ENCODE measurements at places on chromosomes 2 and 18. TPM values are rescaled to one million over a fixed set of nuclear protein-coding genes. Genes with fewer than 3 reads are reported as not detected.

DNA sequence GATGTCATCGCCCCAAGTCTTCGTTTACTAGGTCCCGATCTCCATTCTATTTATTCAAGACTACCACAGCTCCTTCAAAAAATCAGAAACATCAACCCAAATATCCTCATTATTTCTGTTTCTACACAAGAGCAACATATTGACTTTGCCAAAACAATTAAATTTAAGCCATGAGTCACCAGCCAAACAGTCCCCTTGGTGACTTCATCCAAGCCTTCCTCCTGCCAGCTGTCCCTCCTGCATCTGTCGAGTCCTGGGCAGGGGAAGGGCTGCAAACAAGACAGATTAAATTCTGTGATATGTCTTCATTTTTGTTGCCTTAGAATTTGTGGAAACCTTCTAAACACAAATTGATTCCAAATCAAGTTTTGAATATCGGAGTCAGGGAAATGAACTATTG, 110.3 kb downstream of the SP3 start:
- DNase-seq: no peak

GRCh38 chr18:78996741-78997490, 17.3 kb downstream of the SALL3 start:
- DNase-seq: no peak

DNA sequence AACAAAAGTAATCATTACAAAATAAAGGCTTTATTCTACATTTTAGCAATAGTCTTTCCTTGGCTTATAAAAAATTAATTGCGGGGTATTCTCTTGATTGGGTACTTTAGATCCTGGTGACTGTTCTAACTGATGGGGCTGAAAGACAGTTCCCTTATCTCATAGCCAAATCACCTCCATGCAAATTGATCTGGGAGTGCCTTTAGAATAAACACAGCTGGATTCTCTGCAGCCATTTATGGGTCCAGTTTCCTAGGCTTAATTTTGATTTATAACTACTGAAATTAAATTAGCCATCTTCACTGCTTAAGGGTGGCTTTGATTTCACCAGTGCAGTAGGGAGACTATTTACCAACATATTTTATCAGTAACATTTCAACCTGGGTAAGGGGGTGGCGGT, 337.1 kb downstream of the NRXN1 start:
- DNase-seq: no peak

- no peak for DNase-seq
Observed at GRCh38 chr18:49214058-49214457, 246.4 kb downstream of the DYM start.

GRCh38 chr18:23341383-23341782, 111.7 kb upstream of the RIOK3 start:
- DNase-seq: no peak

GRCh38 chr2:6446938-6447608, 418.6 kb downstream of the CMPK2 start:
- DNase-seq: no peak

DNA sequence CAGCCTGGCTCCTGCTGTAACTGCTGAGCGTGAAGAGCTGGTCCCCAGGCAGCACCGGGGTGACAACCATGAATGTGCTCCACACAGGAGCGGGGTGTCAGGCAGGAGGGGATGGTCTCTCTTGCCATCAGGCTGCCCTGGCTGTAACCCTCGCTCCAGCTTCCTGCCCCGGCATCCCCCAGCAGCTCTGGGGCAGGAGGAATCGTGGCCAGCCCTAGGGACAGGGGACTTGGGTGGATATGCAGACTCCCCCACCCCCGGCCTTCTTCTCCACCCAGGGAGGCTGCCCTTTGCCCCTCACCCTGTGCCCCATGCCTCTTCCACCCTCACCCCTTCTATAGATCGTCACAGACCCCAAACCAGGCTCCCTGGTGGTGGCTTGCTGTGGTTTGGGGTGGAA, 69.4 kb upstream of the SMAD7 start:
- no peak for DNase-seq

DNA sequence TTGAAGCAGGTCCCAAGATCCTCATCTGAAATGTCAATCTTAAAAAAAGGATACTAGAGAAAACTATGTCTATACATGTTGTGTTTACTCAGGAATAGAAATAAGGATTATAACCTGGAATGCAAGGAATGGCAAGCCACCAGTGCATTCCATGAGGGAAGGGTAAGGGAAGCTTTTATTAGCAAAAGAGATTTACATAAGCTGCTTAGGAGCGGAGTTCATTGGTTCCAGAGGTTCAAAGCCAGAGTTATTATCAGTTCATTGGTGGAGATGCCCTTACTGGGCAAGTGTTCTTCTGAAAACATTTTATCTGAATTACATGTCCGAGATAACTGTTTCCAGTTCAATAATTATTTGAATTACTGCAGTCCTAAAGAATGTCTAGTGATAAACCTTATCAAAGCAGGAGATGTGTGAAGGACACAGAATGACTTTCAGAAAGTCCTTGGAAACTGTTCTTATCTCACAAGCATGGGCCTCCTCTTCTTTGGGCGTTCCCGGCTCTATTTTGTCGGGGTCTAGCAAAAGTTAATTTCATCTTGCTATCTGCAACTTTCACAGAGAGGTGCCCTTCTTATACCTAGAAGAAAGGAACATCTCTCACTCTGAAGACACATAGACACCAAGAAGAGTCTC, 23.5 kb downstream of the COMMD1 start:
- DNase-seq: no peak

DNA sequence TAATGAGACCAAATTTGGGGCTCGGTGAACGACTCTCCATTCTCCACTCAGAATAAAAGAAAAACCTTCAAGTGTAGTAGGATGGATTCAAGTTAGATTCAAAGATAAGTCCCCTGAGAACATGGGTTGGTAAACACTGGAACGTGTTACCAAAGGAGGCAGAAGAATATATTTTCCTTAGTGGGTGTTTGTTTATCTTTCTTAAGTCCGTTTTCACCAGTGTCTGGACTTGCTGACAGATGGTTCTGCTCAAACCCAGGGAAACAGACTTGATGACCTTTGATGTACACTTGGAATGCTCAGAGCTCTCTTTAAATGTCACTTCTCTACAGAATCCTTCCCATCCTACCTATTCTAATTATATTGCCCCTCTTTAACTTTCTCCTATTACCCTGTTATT, 310.3 kb upstream of the ZNF521 start:
- DNase-seq: no peak

- peak; percentile 67 for DNase-seq
Observed at GRCh38 chr2:85813982-85814801, 60.4 kb downstream of the ATOH8 start.

- DNase-seq: no peak
Observed at GRCh38 chr2:203796248-203797010, 71.1 kb upstream of the CTLA4 start.

GRCh38 chr2:159613651-159614285, 2.6 kb downstream of the BAZ2B start:
- peak; percentile 33 for DNase-seq

DNA sequence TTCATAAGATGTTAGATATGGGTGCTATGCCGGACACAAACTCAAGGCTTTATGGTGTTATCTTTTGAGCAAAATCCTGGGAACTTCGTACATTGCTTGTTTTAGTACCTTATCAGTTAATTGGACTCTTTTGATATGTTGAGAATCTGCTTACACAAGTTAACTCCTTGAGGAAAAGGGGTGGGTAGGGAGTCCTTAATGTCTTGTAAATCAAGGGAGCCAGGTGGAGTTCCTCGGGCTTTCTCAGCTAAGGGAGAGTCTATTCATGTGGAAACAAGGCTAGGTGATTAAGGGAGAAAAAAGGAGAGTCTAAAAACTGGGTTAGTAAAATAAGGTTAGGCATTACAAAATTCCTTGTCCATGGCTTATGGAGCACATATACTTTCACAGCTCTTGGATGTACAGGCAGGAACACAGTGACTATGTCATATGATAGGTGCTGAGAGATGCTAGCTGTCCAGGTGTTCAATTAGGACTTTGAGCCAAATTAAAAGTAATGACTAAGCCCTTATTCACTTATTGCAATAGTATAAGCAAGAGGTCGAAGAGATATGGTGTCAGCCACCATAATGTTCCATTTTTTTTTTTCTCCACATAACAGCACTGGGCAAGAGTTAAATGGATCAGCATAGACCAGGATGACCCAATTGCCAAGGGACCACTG, 59.5 kb upstream of the DYNAP start:
- DNase-seq: no peak

DNA sequence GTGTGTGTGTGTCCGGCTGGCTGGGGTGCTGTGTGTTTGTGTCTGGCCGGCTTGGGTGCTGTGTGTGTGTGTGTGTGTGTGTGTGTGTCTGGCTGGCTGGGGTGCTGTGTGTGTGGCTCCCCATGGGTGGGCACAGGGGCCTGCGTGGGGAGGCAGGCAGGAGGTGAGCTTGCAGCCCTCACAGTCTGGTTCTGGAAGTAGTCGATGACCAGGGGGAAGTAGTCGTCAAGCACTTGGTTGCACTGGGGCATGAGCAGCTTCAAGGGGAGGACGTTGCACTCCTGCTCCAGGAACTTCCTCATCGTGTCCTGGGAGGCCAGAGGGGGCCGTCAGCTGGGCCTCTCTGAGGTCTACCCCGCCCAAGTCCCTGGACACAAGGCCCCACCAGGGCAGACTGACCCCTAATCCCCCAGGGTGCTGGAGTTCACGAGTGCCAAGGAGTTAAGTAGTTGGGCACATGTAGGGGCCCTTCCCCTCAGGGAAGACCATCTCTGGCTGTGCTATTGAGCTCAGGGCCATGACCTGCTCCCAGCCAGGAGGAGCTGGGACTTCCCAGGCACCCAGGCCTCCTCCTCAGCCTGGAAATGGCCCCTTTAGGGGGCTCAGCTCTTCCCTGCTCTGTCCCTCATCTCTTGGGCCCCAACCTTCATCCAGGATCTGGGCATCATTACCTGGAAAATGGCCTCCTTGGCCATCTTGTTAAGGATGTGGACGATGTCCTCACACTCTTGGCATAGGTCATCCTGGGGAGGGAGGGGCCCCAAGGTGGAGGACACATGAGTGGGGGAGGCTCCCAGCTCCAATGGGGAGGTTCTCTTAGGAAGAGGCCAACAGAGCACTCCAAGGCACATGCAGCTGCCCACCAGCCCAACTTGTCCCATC, 1.3 kb downstream of the SFTPB start:
- DNase-seq: no peak

GRCh38 chr2:119820275-119820674, 60.6 kb downstream of the PTPN4 start:
- DNase-seq: no peak

DNA sequence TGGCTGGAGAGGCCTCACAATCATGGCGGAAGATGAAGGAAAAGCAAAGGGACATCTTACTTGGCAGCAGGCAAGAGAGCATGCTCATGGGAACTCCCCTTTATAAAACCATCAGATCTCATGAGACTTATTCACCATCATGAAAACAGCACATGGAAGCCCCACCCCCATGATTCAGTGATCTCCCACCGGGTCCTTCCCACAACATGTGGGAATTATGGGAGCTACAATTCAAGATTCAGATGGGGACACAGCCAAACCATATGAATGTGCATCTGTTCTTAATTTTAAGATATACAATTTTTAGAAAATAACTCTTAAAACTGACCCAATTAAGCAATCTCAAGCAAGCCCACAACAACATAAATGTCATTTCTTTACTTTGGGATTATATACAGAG, 12.6 kb downstream of the C18orf63 start:
- DNase-seq: no peak

GRCh38 chr18:12101266-12101665, 7.6 kb downstream of the ANKRD62 start:
- DNase-seq: no peak

GRCh38 chr2:172021955-172022354, 22.2 kb downstream of the METAP1D start:
- no peak for DNase-seq

- no peak for DNase-seq
Observed at GRCh38 chr2:175143678-175144077, 24.3 kb downstream of the ATF2 start.

- DNase-seq: no peak
Observed at GRCh38 chr2:89819809-89820208, 1128.3 kb downstream of the RPIA start.

GRCh38 chr18:45755934-45756333, 32.0 kb downstream of the SLC14A1 start:
- peak; percentile 35 for DNase-seq

DNA sequence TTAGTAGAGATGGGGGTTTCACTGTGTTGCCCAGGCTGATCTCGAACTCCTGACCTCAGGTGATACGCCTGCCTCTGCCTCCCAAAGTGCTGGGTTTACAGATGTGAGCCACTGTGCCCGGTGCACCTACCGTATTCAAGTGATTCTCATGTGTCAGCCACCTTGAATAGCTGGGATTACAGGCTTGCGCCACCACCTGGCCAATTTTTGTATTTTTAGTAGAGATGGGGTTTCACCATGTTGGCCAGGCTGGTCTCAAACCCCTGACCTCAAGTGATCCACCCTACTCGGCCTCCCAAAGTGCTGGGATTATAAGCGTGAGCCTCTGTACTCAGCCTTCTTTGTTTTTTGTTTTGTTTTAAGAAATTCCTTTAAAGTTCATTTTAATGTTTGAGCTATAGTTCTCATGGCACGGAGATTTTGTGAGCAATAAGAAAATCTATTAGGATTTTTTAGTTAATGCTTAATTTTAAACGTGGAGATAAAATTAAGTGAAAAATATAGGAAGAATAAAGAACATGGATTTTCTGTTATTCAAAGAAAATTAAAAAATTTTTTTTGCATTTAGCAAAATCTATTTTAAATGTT, 242.6 kb downstream of the PHLPP1 start:
- no peak for DNase-seq

- no peak for DNase-seq
Observed at GRCh38 chr2:95337829-95338228, 40.7 kb downstream of the KCNIP3 start.

DNA sequence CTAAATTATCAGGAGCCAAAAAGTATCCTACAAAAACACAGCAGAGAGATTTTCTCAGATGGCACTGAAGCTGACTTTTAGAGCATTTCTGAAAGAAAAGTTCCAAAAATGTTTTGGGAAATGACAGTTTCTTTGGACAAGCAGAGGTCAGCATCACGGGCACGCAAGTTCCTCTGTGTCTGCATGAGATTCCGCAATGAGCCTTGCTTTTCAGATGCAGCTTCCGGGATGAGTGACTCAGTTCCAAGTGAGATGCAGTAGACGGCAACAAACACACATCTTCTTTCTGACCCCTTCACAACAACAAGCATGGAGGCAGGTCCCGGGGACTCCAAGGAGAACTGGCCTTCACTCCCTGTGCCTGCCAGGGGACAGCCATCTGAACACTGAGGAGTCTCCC, 76.6 kb downstream of the EIPR1 start:
- no peak for DNase-seq

GRCh38 chr2:77664491-77664890, 142.3 kb upstream of the LRRTM4 start:
- DNase-seq: no peak

Gene PLEKHM3
- polyA plus RNA-seq: 12.4 TPM

Gene KLHL29
- 14.3 TPM for polyA plus RNA-seq

Gene CARF
- 17.8 TPM for polyA plus RNA-seq

Gene CHN1
- 28.8 TPM for polyA plus RNA-seq

Gene QPCT
- polyA plus RNA-seq: 12.3 TPM

Gene LRATD1
- polyA plus RNA-seq: 19.3 TPM

Gene TFCP2L1
- 61.3 TPM for polyA plus RNA-seq

Gene SKOR2
- not detected for polyA plus RNA-seq

Gene NAT8
- polyA plus RNA-seq: 25.5 TPM

Gene MYCN
- polyA plus RNA-seq: 36.9 TPM

Gene MALT1
- polyA plus RNA-seq: 31.4 TPM

Gene CPO
- 1.1 TPM for polyA plus RNA-seq

Gene TTC31
- 29.8 TPM for polyA plus RNA-seq

Gene CNDP1
- 1.1 TPM for polyA plus RNA-seq

Gene ELOA2
- not detected for polyA plus RNA-seq

Gene PUM2
- 102 TPM for polyA plus RNA-seq

Measured in right renal pelvis (tissue), 4 donors.